ENCODE measurements at places on chromosomes 2 and 18.

DNA sequence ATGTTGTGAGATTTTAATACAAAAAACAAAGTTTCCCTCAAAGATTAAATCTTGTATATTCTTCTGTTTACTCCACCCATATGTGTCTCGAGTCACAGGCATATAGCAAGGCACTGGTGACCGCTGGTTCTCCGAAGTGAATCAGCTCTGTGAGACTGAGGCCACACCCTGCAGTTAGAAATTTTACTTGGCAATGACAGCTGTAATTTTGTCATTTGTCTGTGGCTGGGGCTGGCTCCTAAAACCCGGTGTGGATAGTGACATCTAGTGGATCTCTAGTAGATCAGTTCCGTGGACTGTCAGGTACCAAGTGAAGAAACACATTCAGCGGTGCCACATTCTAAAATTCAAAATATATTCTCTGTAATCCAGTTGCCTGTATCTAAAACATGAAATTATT lies 278.0 kb downstream of the NEDD4L start:
- peak; percentile 68 for DNase-seq

GRCh38 chr2:113846429-113846828 lies 43.5 kb upstream of the ACTR3 start:
- DNase-seq, result no peak

GRCh38 chr2:96271995-96272394 lies 6.0 kb downstream of the CIAO1 start:
- DNase-seq, result no peak

- DNase-seq, result no peak
These were observed 36.2 kb downstream of the ACOXL start for GRCh38 chr2:110768591-110768990.

- no peak for DNase-seq
These were observed 29.8 kb upstream of the TBR1 start for GRCh38 chr2:161386228-161386824.
